ENCODE measurements at places on chromosomes 2 and 18.
A peak's percentile ranks its signal among the peaks of the same experiment; 100 is the strongest.

DNA sequence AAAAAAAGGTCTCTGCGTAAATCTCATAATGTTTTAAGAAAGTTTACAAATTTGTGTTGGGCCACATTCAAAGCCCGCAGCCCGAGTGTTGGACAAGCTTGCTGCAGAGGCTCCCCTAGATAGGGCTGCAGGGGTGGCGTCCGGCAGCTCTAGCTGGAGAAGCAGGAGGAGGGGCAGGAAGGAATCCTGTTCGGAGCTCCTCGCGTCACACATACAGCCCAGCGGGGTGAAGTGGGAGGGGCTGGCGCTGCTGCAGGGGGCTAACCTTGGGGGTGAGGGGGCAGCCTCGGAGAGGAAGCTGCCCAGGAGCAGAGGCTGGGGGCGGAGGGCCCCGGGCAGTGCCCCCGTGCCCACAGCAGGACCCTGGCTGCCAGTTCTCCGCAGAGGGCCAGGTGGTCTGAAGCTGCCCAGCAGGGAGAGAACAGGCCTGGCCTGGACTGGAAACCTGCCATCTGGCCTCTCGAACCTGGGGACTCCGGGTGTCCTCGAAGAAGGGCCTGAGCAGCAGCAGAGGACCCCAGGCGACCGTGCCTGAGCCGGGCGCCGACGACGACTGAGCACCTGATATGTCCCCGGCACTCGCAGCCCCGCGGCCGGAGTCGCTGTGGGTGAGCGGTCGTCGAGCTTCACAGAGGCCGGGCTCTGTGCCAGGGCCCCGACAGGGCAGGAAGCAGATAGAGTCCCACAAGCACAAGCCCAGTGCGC lies 2.6 kb upstream of the GPR35 start:
- DNase-seq = no peak

DNA sequence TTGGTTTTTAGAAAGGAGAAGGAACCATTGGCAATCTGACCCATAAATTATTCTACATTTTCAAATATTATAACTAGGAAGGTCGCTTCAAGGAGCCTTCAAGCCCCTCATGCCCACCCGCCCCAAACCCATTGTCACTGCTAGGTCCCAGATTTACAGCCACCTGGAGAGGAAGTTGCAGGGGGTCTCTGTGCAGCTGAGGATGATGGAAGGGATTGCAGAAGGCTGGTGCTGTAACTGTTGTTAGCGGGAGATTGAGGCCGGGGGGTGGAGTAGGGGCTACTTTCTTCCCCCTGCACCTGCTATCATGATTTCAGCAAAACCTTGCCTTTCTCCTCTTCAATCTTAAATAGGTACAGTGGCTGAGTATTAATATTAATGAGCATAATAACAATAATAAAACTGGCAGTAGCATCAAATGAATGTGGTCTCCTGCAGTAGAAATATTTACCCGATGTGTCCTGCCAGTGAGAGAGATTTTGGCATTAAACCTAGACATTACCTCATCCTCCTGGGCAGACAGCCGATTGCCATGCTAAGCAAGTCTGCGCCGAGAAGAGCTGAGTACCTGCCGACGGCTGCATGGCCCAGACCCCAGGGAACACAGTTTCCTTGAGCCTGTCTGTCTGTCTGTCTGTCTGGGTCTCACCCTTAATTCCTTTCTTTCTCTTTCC lies 225.4 kb downstream of the FAM210A start:
- DNase-seq = peak; percentile 80

- DNase-seq = no peak
Measured at GRCh38 chr18:77113361-77114151, 19.0 kb downstream of the MBP start.

- DNase-seq = no peak
Measured at GRCh38 chr2:198036029-198036879, 231.9 kb downstream of the PLCL1 start.

DNA sequence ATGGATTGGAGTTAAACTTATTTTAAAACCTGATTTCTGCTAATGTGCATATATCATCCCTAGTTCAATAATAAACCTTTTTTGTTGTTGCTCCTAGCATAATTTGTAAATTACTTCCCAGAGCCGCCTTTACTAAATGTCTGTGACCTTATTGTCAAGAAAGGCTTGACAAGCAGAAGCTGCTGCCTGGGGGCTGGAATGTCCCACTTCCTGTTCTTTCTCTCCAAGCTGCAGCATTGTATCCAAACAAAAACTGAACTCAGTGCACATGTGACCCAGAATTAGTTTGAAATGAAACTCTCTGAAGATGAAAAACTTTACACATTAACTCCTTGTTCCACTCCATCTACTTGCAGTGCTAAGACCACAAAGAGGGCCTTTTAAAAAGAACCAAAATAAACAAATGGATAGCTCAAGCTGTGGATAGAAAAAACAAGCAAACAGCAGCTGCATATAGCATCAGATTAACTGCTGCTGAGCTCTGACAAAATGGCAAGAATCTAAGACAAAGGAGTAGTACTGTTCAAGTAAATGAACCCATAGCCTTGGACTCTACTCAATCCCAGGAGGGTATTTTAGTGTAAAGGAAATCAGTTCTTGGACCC lies 99.8 kb upstream of the NEUROD1 start:
- peak; percentile 5 for DNase-seq
